Vein endothelial cell (primary cell): ENCODE measurements at places on chromosomes 3 and 15. TPM values are rescaled to one million over a fixed set of nuclear protein-coding genes. Genes with fewer than 3 reads are reported as not detected.

CCDC39 gene
- 0.10 TPM in 1 of 2 replicates, not detected in the other for total RNA-seq

PEX5L gene
- under 0.01 TPM in 1 of 2 replicates, not detected in the other for total RNA-seq

CHRD gene
- total RNA-seq: under 0.01 and 0.19 TPM in 2 replicates

SOX14 gene
- total RNA-seq: not detected in 2 replicates

ARRDC4 gene
- total RNA-seq: 1.3 and 3.6 TPM in 2 replicates
